Fibroblast of mammary gland (primary cell): ENCODE measurements at places on chromosomes 3 and 15.
A peak's percentile ranks its signal among the peaks of the same experiment; 100 is the strongest.

- DNase-seq: peak; percentile 22
These were observed 93.3 kb upstream of the SLC4A7 start for GRCh38 chr3:27577504-27577903.

DNA sequence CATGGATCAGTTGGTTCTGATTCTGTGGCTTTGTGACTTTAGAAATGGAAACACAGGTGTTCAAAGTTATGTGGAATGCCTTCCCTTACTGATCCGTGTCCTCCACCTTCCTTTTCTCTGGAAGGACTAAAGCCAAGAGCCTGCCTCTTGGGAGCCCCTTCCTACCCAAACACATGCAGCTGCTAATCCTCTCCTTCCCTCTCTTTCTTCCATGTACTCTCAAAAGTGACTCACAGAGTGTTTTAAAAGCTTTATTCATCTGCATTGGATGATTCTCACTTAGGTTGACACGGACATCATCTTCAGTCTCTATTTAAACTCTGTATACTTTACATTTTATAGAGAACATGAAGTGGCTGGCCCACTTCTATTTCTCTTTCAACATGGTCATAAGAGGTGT is 856.5 kb upstream of the ARPP21 start:
- DNase-seq: peak; percentile 19

- no peak for DNase-seq
These were observed 52.2 kb downstream of the RYK start for GRCh38 chr3:134198414-134198813.

GRCh38 chr3:44058022-44058867 is 183.4 kb upstream of the TOPAZ1 start:
- peak; percentile 83 for DNase-seq

DNA sequence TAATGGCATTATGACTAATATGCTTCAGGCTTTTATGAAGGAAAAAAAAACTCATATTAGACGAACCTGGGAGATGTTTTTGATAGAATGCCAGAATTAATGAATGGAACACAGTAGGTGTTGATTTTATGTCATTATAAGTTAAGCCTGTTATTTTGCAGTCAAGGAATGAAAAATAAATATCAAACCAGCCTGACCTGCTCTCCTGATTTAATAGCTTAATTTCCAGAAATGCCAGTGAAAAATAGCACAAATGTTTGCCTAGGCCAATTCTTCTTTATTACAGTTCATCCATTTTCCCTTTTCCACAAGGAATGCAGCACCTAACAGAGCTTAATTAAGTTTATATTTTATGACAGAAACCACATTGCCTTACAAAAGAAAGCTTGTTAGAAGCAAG is 292.0 kb downstream of the TBL1XR1 start:
- DNase-seq: no peak

- DNase-seq: peak; percentile 91
These were observed 7.4 kb upstream of the SH3BP5 start for GRCh38 chr3:15339786-15340215.
